NCI-H1436 treated with DMSO at 0.1 percent for 48 hours (cell line): ENCODE measurements at places on chromosomes 13 and 19.

GRCh38 chr13:27171244-27171826, at the start of gene USP12:
Gene USP12 (minus strand): TSS chr13:27171811. CDS start chr13:27171639, 172 bp downstream.
- no peak for DNase-seq

DNA sequence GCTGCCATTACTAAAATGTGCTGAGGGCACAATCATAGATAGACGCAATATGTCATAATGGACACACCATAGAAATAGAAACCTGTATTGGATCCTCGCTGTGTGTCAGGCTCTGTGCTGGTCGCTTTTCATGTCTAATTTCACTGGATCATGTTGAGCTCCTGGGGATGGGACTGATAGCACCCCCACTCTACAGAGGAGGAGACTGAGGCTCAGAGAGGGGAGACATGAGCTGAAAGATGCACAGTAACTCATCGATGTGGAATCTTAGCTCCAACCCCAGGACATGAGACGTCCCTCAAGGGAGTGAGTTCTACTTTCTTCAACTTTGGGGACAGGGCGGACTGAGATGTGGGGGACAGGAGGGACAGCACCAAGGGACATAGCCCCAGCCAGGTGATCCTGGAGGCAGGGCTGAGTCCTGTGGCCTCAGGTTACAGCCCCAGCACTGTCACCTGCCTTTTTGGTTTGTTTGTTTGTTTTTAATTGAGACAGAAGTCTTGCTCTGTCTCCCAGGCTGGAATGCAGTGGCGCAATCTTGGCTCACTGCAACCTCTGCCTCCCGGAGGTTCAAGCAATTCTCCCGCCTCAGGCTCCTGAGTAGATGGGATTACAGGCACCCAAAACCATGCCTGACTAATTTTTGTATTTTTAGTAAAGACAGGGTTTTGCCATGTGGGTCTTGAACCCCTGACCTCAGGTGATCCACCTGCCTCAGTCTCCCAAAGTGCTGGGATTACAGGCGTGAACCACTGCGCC, 6.6 kb upstream of the GIPC1 start:
- DNase-seq = no peak

DNA sequence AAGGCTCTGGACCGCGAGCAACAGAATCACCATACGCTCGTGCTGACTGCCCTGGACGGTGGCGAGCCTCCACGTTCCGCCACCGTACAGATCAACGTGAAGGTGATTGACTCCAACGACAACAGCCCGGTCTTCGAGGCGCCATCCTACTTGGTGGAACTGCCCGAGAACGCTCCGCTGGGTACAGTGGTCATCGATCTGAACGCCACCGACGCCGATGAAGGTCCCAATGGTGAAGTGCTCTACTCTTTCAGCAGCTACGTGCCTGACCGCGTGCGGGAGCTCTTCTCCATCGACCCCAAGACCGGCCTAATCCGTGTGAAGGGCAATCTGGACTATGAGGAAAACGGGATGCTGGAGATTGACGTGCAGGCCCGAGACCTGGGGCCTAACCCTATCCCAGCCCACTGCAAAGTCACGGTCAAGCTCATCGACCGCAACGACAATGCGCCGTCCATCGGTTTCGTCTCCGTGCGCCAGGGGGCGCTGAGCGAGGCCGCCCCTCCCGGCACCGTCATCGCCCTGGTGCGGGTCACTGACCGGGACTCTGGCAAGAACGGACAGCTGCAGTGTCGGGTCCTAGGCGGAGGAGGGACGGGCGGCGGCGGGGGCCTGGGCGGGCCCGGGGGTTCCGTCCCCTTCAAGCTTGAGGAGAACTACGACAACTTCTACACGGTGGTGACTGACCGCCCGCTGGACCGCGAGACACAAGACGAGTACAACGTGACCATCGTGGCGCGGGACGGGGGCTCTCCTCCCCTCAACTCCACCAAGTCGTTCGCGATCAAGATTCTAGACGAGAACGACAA, 1.8 kb downstream of the PCDH17 start:
- DNase-seq = no peak

DNA sequence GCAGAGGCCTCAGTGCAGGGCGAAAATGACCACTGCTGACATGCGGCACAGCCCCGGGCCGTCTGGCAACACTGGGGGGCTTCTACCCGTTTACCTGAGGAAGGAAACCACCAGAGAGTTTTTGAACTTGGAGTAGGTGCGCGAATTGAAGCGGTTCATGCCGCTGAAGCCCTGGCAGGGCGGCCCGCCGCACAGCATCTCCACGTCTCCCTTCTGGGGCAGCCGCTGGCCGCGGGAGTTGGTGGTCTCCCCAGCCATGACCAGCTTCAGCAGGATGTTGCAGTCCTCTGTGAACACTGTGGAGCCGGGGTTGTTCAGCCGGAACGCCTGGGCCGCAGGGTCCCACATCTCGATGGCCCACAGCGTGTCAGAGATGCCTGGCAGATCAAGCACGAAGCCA, 20.3 kb upstream of the EIF3G start:
- no peak for DNase-seq

GRCh38 chr19:45151821-45152503, 8.8 kb downstream of the NKPD1 start:
- no peak for DNase-seq

GRCh38 chr19:49712397-49712859, 21.5 kb downstream of the CPT1C start:
- no peak for DNase-seq

- DNase-seq = no peak
Measured at GRCh38 chr13:49140910-49141611, 79.1 kb upstream of the MLNR start.

GRCh38 chr19:43700395-43701000, 15.4 kb upstream of the IRGC start:
- DNase-seq = no peak

- no peak for DNase-seq
Measured at GRCh38 chr13:77872995-77873394, 45.6 kb downstream of the EDNRB start.

- DNase-seq = no peak
Measured at GRCh38 chr13:101512650-101513049, 60.2 kb downstream of the ITGBL1 start.

- DNase-seq = no peak
Measured at GRCh38 chr19:7512400-7512851, 3.5 kb upstream of the ZNF358 start.

DNA sequence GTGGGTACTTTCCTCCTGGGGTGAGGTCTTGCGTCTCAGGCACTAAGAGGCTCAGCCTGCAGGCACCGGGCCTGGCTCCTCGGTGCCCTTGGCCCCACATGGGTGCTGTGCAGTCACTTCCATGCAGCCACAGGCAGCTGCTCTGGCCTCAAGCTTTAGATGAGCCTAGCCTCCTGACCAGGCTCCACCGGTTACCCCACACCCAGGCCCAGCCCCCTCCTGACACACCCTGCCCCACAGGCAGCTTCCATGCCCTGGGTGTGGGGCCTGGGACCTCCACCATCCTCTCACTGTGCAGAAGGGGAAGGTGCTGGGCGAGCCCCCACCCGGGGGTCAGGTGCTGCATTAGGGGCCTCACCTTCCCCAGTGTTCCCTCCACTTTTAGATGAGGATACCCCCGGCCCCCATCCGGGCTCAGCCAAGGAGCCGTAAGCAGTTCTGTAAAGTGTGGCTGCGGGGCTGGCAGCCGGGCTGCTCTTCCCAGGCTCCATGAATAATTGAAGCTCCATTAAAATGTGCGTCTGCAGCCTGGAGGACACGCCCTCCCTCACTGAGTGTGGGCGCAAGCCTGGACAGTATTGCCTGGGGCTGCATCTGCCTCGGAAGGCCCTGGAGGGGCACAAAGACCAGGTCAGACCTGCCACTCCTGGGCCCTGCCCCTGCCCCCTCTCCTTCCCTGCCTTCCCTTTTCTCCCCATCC, 72.5 kb upstream of the KCTD15 start:
- DNase-seq = no peak

- DNase-seq = no peak
Measured at GRCh38 chr19:38221919-38222830, 1.8 kb downstream of the DPF1 start.

DNA sequence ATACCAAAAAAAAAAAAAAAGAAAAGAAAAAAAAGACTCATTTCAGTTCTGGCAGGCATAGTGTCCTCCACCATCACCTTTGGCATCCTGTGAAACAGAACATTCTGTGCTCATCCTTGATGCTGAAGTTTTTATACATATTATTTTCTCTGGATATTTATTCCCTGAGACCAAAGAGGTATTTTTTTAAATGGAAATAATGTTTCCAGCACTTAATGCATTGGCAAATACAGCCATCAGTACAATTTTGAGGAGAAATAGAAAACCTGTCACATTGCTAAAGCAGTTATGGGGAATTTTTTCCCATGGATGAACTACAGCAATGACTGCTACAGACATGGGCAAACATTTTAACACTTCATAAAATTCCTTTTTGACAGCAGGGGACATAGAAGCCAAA, 312.4 kb downstream of the DNAJC15 start:
- DNase-seq = no peak

DNA sequence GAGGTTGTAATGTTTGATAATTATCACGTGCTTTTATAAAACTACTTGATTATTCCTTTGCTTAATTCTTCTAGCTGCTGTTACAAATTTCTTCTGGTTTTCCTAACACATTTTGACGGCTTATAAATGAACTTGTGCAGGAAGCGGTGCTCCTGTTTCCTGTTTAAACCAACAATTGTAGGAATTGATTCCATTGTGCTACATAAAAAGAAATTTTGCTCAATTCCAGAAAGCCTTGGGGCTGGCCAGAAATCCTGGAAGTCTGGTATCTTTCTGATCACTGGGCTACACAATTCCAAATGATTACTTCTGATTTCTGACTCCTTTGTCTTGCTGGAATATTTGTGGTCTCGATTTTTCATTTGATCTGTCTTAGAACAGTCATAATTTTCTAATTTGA, 14.9 kb downstream of the RFC3 start:
- no peak for DNase-seq
